Foreskin keratinocyte (primary cell): ENCODE measurements at places on chromosomes 6 and 20. TPM values are rescaled to one million over a fixed set of nuclear protein-coding genes. Genes with fewer than 3 reads are reported as not detected.

GRCh38 chr6:168031411-168031971 is 34.0 kb downstream of the KIF25 start:
- DNase-seq, result no peak

GRCh38 chr6:41448256-41448655 is 97.9 kb upstream of the FOXP4 start:
- DNase-seq, result no peak

DNA sequence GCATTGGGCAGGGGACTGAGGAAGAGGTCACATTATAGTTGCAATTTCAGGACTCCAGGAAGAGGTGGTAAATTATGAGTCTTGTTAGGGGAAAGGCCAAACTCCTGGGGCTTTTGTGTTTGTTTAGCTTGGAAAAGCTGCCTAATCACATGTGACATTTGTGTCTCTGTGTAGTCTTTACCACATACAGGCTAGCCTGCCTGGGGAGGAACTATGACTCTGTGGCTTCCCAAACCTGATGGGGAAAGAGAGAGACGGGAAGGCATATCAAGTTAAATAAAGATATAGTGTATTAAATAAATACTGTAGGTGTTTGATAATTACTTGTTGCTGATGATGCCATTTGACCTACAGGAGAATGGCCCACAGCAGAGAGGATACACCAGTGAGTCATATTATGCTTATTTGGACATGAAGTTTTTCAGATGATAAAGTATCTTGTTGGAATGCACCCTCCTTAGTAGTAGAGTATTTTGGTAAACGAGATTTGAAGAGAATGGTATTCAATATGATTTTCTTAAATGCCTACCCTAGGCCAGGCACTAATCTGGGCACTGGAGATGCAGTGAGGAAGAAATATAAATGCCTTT is 4.0 kb downstream of the BLTP3A start:
- no peak for DNase-seq

Gene ESR1
- 1.1 and 1.3 TPM in 2 replicates for total RNA-seq

Gene EBF4
- 0.46 and 0.78 TPM in 2 replicates for total RNA-seq
